ENCODE measurements at places on chromosomes 11 and 22. TPM values are rescaled to one million over a fixed set of nuclear protein-coding genes. Genes with fewer than 3 reads are reported as not detected.

Gene ARHGAP8
- 0.28 TPM for total RNA-seq

Gene CALCB
- not detected for total RNA-seq

Gene ARHGAP1
- 33.3 TPM for total RNA-seq

Gene ISX
- total RNA-seq = not detected

Gene FUT4
- total RNA-seq = 6.2 TPM

Gene SLC22A6
- total RNA-seq = not detected

Gene GAB4
- not detected for total RNA-seq

Gene OR52A1
- not detected for total RNA-seq

Gene MAPK8IP1
- 4.2 TPM for total RNA-seq

Gene GRK3
- 2.0 TPM for total RNA-seq

Gene IGLL5
- not detected for total RNA-seq

Gene CCDC87
- total RNA-seq = 0.28 TPM

Gene OVCH2
- total RNA-seq = not detected

Gene SIK2
- total RNA-seq = 10.4 TPM

Gene KCNJ11
- under 0.01 TPM for total RNA-seq

Gene FIBIN
- 2.3 TPM for total RNA-seq

Gene MYBPC3
- total RNA-seq = not detected

Gene MYH9
- 717 TPM for total RNA-seq

Gene MIOX
- not detected for total RNA-seq

Gene MMP3
- 0.19 TPM for total RNA-seq

Gene PKP3
- 2.1 TPM for total RNA-seq

Gene RAB6A
- total RNA-seq = 150 TPM

Gene SCARF2
- total RNA-seq = 21.5 TPM

Gene CNTF
- 1.1 TPM for total RNA-seq

All from regular cardiac myocyte (primary cell).